Right renal cortex interstitium (tissue), 3 donors: ENCODE measurements at places on chromosomes 13 and 19.
A peak's percentile ranks its signal among the peaks of the same experiment; 100 is the strongest.

DNA sequence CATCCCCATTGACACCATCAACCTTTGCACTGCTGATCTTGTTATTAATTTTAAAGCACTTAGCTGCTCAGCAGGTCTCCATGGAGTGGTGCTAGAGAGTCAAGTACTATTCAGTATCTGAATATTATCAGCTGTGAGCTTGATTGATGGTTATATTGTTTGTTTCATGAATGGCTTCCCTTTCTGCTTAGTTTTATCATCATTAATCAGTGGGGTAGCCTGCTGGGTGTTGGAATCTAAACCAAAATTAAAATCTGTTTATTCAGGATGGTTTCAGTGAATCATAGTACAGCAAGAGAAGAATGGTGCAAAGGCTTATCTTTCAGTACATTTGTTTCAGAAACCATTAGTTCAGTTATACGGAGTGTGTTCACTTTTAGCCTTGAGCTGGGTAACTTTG is 42.5 kb upstream of the SCEL start:
- no peak for DNase-seq

- DNase-seq: no peak
These were observed 61.9 kb downstream of the KDM4B start for GRCh38 chr19:5030822-5031221.

DNA sequence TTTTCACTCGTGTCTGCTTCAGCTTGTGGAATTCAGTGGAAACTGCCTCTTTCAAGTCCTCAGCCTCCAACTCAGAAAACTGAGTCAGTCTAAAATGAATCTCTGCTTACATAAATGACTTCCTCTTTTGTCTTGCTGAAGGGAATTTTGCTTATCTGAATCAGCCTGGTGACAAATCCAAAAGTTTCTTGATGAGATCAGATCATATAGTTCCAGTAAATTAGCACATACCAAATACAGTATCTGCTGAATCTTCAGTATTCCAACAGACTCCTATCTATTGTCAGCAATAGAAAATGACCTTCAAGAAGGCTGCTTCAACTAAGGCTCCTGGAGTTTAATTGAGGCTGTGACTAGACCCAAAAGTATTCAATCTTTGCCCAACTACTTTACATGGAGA is 290.0 kb downstream of the MZT1 start:
- DNase-seq: no peak

GRCh38 chr19:41206926-41207750 is 11.9 kb upstream of the AXL start:
- DNase-seq: no peak

- DNase-seq: no peak
These were observed 2.4 kb downstream of the APLP1 start for GRCh38 chr19:35870798-35871197.

DNA sequence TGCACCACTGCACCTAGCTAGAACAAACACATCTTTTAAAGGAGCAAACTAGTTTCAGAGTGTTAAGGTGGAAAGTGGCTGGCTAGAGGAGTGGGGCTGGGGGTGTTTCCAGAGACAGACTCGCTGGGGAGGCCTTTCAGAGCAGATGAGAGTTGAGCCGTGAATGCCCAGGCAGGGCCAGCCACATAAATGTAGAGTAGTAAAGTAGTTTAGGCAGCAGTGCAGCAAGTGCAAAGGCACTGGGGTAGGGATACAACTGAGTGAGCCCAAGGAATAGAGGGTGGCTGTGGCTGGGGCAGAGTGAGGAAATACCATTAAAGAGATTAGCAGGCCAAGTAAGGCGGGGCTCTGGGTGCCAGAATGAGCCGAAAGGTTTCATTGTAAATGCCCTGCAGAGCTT is 72.0 kb downstream of the ALOX5AP start:
- DNase-seq: no peak

DNA sequence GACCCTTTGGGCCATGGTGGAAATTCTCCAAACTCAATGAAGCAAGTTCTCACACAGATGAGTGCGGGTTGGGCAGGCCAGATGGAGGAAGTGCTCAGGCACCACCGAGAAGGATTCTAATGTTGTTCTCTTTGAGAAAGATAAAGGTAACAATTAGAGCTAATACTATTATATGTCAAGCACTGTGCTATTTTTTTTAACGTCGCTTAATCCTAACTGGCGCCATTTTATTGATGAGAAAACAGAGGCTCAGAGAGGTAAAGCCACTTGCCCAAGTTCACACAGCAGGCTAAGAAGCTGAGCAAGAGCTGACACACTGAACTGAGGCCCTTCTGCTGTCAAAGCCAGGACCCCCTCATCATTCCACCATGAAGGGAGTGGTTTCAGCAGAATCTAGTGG is 1.0 kb downstream of the FBL start:
- DNase-seq: no peak

DNA sequence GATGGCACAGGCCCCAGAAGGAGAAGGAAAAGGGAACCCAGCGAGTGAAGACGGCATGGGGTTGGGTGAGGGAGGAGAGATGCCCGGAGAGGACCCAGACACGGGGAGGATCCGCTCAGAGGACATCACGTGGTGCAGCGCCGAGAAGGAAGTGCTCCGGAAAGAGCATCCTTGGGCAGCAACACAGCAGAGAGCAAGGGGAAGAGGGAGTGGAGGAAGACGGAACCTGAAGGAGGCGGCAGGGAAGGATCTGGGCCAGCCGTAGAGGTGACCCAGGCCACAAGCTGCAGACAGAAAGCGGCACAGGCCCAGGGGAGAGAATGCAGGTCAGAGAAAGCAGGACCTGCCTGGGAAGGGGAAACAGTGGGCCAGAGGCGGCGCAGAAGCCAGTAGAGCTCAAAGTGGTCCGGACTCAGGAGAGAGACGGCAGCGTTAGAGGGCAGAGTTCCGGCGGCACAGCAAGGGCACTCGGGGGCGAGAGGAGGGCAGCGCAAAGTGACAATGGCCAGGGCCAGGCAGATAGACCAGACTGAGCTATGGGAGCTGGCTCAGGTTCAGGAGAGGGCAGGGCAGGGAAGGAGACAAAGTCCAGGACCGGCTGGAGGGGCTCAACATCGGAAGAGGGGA is 1.1 kb downstream of the PPP1R12C start:
- DNase-seq: no peak

GRCh38 chr19:39122934-39123731 is 2.5 kb upstream of the PAK4 start:
- no peak for DNase-seq

DNA sequence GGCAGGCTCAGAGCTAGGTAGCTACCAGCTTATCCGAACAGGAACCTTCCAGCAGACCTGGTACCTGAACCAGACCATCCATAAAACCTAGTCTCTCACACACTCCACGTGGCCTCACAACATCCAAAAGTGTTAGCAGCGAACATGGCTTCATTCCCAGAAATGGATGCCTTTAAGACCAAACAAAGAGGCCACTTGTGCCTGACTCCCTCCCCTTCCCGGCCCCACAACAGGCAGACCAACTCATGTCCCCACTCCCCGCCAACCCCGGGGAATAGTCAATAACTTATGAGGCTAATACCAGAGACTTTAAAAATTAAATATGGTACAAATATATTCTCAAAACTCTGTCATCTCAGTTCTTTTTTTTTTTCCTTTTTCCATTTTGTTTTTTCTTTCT is 46.2 kb downstream of the ZNF557 start:
- DNase-seq: no peak

DNA sequence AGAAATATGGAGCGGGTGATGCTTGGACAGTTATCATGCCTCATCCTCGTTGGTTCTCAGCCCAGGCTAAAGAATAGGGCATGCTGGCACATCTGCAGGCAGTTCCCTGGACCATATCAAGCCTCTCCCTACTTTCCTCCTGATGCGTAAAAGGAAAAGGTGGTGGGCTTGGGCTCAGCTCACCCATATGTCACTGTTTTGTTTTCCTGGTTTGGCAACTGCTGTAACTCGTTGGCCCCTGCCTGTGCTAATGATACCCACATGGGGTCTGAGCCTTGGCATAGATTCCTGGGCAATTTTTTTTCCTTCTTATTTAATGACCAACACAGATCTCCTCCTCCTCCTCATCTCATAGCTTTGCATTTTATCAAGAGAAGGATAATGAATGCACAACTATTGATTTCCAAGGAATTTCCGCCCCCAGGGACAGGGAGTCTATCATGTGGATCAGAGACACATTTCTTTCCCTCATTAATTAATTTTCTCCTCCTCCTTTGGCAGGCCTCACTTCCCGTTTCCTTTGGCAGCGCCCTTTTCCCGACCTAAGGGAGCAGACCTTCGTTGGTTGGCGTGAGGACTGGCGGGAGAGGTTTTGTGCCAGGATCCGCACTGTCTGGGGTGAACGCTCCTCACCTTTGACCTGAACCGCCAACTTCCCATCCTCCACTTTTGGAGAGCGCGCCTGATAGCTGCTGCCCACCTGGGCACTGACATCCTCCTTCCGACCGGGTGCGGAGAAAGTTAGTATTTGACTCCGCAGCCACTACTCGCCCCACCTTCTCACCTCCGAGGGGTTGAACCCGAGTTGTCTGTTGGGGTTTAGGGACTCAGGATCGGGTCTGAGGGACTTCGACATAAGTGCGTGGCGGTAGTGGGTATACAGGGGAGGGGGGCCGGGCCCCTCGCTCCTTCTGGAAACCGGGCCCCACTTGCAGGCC is 3.4 kb upstream of the POU4F1 start:
- DNase-seq: no peak

- no peak for DNase-seq
These were observed 10.6 kb upstream of the ADGRE1 start for GRCh38 chr19:6876748-6877147.

GRCh38 chr19:50459638-50460037 is 16.7 kb upstream of the EMC10 start:
- no peak for DNase-seq

DNA sequence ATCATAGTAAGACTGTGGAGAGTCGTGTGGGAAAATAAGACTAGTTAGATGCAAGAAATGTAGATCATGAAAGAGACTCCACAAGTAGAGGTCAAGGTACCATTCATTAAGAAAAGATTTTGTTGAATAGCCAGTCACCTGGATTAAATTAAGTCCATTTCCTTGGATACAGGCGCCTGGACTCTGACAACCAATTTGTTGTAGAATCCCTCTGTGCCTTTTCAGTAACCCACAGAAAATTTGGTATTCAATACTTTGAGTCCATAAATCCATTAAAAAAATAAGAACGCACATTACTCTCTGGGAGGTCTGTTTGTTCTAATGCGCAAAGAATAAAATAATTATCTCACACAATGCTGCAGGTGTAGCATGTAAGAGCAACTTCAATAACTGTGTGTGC is 469.4 kb downstream of the KLF12 start:
- no peak for DNase-seq

- DNase-seq: no peak
These were observed 36.0 kb upstream of the SLC7A10 start for GRCh38 chr19:33261511-33262189.

DNA sequence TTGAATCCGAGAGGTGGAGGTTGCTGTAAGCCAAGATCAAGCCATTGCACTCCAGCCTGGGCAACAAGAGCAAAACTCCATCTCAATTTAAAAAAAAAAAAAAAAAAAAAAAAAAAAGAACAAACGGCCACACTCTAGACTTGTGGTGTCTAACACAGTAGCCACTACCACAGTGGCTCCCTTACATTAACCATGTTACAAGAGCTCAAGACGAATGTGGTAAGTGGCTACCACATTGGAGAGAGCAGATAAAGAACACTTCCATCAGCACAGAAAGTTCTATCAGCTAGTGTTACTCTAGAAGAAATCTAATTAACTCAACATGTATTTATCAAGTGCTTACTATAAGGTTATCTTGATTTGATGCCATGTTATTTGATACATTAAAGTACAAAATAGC is 11.5 kb downstream of the XPO4 start:
- no peak for DNase-seq

- DNase-seq: no peak
These were observed 5.1 kb upstream of the INAFM1 start for GRCh38 chr19:47269596-47269995.

GRCh38 chr13:37369616-37370015 is 229.0 kb downstream of the POSTN start:
- no peak for DNase-seq

DNA sequence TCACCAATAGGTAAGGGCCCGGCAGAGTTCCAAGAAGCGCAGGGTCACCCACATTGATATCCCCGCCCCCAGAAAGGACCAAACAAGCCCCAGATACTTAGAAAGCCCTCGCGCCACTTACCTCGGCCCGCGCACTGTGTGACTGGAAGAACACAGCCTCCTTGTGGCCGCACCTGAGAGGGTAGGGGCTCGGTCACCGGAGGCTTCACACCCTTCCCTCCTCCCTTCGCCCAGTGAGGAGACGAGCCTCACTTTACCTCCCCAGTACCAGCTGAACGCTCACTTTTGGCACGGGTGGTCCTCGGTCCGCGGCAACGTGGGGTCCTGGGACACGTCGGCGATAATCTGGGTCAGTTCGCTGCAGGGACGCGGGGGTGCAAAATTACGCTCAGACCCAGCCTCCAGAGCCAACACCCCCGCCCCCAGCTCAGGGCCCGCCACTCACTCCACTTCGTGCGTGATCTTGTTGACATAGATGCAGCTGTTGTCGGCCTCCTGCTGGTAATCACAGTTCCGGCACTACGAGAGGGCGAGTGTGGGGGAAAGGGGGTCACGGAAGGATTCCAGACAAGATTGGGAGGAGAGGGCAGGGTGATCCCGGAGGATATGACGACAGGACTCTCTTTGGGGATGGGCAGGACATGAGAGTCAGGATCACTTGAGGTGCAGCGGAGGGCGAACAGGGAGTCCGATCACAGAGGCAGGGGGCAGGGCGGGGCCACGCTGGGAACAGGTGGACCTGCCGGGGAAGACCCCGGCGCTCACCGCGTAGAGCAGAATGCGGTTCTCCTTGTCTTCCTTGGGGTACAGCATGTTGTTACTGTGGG is 568 bp downstream of the POLR2I start:
- no peak for DNase-seq

DNA sequence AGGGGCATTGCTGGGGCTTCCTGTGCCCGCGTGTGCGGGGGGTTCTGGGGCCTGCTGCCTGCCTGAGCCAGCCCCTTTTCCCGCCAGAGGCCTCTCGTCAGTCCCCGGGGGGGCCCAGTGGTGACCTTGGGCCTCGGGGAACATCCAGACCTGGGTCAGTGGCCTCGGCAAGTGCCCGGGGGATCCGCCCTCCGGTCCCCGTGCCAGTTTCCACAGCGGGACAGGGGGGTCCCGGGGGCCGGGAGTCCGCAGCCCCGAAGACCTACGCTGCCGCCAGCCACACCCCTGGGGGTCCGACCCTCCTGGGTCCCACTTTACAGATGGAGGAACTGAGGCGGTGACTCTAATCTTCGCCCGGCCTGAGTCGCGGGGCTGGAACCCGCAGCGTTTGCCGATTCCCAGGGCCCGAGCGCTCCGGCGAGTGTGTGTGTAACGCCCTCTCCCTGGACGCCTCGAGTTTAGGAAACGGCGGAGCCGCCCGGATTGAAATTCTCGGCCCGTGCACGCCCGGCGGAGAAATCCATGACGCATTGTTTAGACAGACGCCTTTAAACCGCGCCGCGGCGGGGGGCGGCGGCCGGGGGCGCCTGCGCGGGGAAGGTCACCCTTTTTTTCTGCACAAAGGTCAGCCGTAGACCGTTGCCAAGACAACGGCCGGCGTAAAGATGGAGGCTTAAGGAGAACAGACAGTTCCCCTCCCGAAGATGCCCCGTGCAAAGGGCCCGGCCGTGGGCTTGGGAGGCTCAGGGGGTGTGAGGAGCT is 39.3 kb downstream of the EFNA2 start:
- peak; percentile 47 for DNase-seq
